Naive thymus-derived CD8-positive, alpha-beta T cell (primary cell): ENCODE measurements at places on chromosomes 1 and 21.
A peak's percentile ranks its signal among the peaks of the same experiment; 100 is the strongest.

DNA sequence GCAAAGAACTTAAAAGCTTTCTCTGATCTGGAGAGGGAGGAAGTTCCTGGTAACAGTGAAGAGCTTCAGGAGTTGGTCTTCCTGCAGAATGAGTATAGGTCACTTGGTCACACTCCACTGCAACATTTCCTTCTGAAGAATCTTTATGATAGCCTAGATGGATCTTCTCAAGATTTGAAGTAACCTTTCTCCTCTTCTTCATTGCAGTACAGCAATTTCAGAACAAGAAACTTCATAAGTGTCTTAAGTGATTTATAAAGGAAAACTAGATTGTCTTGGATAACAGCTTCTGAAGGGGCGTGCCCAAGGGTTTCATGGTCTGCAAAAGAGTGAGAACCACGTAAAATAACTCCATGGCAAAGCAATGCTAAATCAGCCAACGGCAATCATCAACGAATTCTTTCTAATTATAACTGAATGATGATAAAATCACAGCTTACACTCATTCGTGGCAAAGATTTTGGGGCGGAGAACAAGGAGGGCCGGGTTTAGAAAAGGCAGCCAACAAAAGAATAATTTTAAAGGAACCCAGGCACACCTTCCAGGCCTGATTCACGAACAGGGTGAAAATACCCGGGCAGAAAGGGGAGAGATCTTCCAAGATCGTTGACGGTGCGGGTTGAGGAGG lies 53.9 kb upstream of the ASPM start:
- DNase-seq, result peak; percentile 19

GRCh38 chr1:27539901-27540861 lies 50.2 kb upstream of the WASF2 start:
- no peak for DNase-seq

DNA sequence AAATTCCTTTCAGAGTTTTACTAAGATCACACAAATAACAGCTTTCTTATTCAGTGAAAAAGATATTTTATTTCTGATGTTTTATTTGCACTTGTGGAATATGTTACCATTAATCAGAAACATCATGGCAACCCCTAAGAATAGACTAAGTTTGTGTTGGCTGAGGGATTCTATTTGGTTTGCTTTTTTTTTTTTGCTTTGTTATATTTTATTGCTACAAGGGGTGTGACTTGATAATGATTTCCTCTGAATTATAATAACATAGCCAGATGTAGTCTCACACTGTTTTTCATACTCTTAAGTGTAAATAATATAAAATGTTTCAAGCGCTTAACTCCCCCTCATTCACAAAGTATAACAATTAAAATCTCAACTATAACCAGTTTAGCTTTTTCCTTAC lies 20.0 kb downstream of the GLRX2 start:
- DNase-seq, result no peak

DNA sequence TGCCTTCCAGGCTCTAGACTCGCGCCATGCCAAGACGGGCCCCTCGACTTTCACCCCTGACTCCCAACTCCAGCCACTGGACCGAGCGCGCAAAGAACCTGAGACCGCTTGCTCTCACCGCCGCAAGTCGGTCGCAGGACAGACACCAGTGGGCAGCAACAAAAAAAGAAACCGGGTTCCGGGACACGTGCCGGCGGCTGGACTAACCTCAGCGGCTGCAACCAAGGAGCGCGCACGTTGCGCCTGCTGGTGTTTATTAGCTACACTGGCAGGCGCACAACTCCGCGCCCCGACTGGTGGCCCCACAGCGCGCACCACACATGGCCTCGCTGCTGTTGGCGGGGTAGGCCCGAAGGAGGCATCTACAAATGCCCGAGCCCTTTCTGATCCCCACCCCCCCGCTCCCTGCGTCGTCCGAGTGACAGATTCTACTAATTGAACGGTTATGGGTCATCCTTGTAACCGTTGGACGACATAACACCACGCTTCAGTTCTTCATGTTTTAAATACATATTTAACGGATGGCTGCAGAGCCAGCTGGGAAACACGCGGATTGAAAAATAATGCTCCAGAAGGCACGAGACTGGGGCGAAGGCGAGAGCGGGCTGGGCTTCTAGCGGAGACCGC lies 2.0 kb upstream of the OLIG2 start:
- DNase-seq, result no peak

- DNase-seq, result peak; percentile 81
Measured at GRCh38 chr1:23544444-23545389, 13.7 kb upstream of the E2F2 start.

- DNase-seq, result no peak
Measured at GRCh38 chr1:231705806-231706760, 79.5 kb downstream of the DISC1 start.

- DNase-seq, result no peak
Measured at GRCh38 chr1:171744986-171745385, 3.1 kb upstream of the VAMP4 start.

- no peak for DNase-seq
Measured at GRCh38 chr1:67441739-67442281, 11.6 kb upstream of the SERBP1 start.
